ENCODE measurements at places on chromosomes 4 and X.

- no peak for DNase-seq
Observed at GRCh38 chrX:47597222-47597621, 15.0 kb downstream of the TIMP1 start.

- no peak for DNase-seq
Observed at GRCh38 chr4:121510341-121510874, 129.6 kb upstream of the QRFPR start.

DNA sequence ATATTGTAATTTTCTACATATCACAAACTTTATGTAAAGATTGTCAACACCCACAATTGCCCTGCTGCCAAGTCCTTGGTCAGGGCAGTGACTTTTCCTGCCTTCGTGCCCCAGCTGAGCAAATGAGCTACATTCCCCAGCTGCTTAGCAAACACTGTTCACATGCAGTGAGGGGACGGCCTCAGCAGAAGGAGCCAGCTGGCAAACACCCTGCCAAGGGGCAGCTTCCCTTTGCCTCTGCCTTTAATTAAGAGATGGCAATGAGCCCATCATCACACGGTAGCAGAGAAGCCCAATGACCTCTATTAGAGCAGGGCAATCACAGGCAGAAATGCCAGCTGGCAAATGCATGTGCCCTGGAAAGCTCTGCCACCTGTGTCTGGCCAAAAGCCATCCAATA, 253.4 kb downstream of the EPHA5 start:
- DNase-seq = no peak

GRCh38 chrX:154840856-154841255, 6.4 kb upstream of the SMIM9 start:
- DNase-seq = peak; percentile 80

- DNase-seq = no peak
Observed at GRCh38 chr4:8706216-8707044, 113.9 kb downstream of the CPZ start.

DNA sequence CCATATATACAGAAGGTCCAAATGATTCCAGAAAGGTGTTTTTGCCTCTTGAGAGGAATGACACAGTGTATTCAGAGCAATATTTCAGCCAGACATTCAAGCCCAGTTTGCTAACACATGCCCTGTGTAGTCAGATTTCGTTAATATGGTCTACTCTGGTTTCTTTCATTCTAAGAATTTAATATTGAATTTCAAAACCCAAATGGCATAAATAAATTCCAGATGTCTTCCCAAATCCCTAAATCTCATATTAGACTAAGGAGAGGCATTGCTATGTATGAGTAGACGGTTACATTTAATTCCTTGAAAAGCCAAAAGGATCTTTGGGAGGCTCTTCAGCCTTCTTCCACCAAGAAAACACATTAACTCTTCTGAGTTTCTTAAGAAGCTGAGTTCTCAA, 66.3 kb upstream of the C1QTNF7 start:
- DNase-seq = no peak

- peak; percentile 100 for DNase-seq
Observed at GRCh38 chr4:51842554-51843308, at the start of gene DCUN1D4. DCUN1D4 (plus strand) TSS chr4:51843153; CDS start chr4:51843243, 90 bp downstream.

DNA sequence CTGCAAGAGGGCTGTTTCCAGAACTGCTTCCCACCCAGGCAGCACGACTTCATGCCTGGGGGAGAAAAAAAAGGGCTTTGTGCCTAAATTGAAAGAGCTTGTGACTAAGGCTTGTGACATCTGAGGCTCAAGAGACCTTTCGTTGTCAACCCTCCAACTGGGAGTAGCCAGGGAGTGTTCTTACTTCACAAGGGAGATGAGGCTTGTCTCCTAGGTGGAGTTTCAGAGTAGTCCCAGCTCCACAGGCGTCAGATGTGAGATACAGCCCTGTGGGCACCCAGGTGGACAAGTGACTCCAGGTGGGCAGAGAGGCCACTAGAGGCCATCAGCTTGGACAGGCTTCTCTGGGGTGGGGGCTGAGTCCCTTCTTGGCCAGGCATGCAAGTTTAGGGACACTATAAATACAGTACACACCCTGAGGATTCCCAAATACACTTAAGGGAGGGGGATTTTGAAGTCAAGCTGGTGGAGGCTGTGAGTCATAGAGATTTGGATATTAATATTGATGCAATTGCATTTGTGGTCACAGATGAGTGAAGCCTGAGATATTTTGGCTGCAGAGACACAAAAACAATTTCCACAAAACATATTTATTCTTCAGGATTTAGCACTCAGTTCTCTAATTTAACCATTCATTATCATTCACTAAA, 40.1 kb upstream of the SETD7 start:
- DNase-seq = no peak

GRCh38 chr4:140253556-140254027, 99.6 kb upstream of the MAML3 start:
- DNase-seq = no peak

DNA sequence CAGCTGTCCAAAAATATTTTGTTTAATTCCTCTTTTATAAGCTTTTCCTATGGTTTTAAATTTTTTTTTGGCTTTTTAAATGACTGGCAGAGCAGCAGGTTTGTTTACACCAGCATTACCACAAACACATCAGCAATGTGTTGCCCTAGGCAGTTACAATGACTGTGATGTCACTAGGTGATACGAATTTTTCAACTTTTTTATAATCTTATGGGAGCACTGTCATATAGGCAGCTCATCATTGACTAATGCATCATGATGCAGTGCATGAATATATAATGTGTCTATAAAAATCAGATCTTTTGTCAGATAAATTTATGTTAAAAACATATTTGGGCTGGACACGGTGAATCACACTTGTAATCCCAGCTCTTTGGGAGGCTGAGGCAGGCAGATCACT, 231.6 kb upstream of the SLIT2 start:
- no peak for DNase-seq

GRCh38 chr4:78242071-78242470, 184.9 kb downstream of the FRAS1 start:
- DNase-seq = no peak

DNA sequence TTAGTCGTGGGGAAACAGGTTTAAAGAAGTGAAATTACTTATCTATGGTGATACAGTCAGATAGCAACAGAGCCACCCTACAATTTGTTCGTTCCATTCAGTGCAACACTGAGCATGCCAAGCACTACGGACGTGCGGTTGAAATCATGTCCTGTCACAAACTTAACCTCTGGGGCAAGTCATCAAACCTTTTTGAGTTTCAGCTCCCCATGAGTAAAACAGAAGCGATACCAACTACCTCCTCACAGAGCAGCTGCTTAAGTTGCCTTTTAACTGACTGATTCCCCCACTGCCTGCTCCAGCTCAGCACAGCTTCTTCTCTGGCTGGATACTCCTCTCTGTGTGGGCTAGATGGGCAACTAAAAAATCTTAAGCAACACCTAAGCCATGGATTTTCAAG, 36.0 kb downstream of the LHFPL1 start:
- DNase-seq = no peak

Measured in hematopoietic multipotent progenitor cell treated with erythropoietin and hydrocortisone succinate and interleukin-3 and kit ligand, for 6 days (in vitro differentiated cells).